ENCODE measurements at places on chromosomes 4 and X. TPM values are rescaled to one million over a fixed set of nuclear protein-coding genes. Genes with fewer than 3 reads are reported as not detected.

GRCh38 chr4:79227860-79228259 is 98.0 kb downstream of the NAA11 start:
- no peaks in the 10 kb centered on the region for H3K4me1 ChIP-seq
- no peaks in the 10 kb centered on the region for H3K36me3 ChIP-seq
- H3K27me3 ChIP-seq = no peaks in the 10 kb centered on the region
- no peak overlapping the region for H3K4me3 ChIP-seq

SPANXN3 gene
- total RNA-seq = not detected

EXOC1L gene
- not detected for total RNA-seq

- H3K36me3 ChIP-seq = no peaks in the 10 kb centered on the region
- no peaks in the 10 kb centered on the region for H3K27me3 ChIP-seq
- H3K27ac ChIP-seq = no peak overlapping the region
- no peak overlapping the region for H3K4me3 ChIP-seq
- DNase-seq = no peak
Observed at GRCh38 chr4:1866189-1866661, 5.0 kb upstream of the NSD2 start.

LRP2BP gene
- 3.5 TPM for total RNA-seq

- H3K4me3 ChIP-seq = no peak overlapping the region
- H3K27me3 ChIP-seq = peaks cover 7% of the 10 kb centered on the region
- H3K36me3 ChIP-seq = no peaks in the 10 kb centered on the region
- DNase-seq = no peak
Observed at GRCh38 chrX:13932416-13932815, 97.3 kb downstream of the GEMIN8 start.

FGB gene
- not detected for total RNA-seq

ZBTB33 gene
- 24.5 TPM for total RNA-seq

GRCh38 chr4:177349191-177349590 is 39.5 kb downstream of the NEIL3 start:
- no peak overlapping the region for H3K4me3 ChIP-seq
- no peaks in the 10 kb centered on the region for H3K4me1 ChIP-seq
- no peaks in the 10 kb centered on the region for H3K36me3 ChIP-seq
- DNase-seq = no peak
- H3K27ac ChIP-seq = no peak overlapping the region

GRCh38 chrX:37834937-37835336 is 12.4 kb downstream of the DYNLT3 start:
- no peak overlapping the region for H3K27ac ChIP-seq
- no peaks in the 10 kb centered on the region for H3K4me1 ChIP-seq
- DNase-seq = no peak
- peaks cover 3% of the 10 kb centered on the region for H3K36me3 ChIP-seq

GRCh38 chrX:101395789-101396188 is 5.0 kb downstream of the RPL36A start:
- H3K4me3 ChIP-seq = no peak overlapping the region
- H3K27me3 ChIP-seq = no peaks in the 10 kb centered on the region
- H3K27ac ChIP-seq = no peak overlapping the region
- peaks cover 6% of the 10 kb centered on the region for H3K36me3 ChIP-seq
- peaks cover 6% of the 10 kb centered on the region for H3K4me1 ChIP-seq

DNA sequence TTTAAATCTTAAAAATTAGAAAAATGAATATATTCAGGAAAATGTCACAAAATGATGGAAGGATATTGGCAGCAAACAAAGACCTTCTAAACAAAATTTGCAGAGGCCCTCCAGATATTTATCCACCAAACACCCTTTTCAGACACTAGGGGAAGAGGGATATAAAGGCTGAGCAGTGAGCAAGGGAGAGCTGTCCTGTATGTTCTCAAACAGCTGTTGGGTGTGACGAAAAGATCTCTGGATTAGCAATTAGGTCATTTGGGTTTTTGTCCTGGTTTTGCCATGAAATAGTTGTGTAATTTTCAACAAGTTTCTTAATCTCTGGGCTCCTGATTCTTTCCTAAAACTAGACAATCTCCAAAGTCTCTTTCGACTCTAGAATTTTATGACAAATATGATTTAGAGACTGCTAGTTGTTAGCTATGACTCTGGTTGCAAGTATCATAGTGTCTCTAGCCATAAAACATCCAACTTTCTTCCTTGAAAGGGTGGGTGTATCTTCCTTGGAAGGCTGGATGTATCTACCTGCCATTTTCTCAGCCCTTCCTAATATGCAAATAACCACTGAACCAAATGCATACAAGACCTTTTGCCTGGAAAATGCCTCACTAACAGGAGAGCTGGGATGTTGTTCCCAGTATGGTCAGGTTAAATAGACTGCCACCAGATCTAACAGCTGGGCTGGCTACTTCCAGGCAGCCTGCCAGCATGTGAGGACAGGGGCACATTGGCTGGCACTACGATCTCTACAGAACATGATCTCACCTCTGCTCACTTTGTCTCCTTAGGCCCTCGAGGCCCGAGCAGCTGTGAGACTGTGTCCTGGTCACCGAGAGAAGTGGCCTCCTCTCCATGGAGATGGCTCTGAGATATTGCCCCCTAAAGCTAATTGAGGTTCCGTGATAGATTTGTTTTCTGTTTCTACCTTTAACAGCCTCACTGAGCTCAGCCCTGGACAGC is 225.5 kb upstream of the JADE1 start:
- no peak for DNase-seq
- no peak overlapping the region for H3K27ac ChIP-seq
- H3K27me3 ChIP-seq = no peaks in the 10 kb centered on the region
- no peaks in the 10 kb centered on the region for H3K4me1 ChIP-seq
- H3K4me3 ChIP-seq = no peak overlapping the region

- DNase-seq = peak; percentile 7
- no peaks in the 10 kb centered on the region for H3K4me1 ChIP-seq
- H3K27ac ChIP-seq = peak overlapping the region; percentile 67
- H3K36me3 ChIP-seq = no peaks in the 10 kb centered on the region
- H3K4me3 ChIP-seq = peak overlapping the region; percentile 13
Observed at GRCh38 chrX:106608016-106608415, 3.8 kb upstream of the RADX start.

GRCh38 chr4:37450911-37451310 is 206.4 kb downstream of the NWD2 start:
- H3K27ac ChIP-seq = no peak overlapping the region
- no peaks in the 10 kb centered on the region for H3K36me3 ChIP-seq
- no peak for DNase-seq
- H3K4me3 ChIP-seq = no peak overlapping the region
- peaks cover 20% of the 10 kb centered on the region for H3K27me3 ChIP-seq

GRCh38 chrX:45712067-45712466 is 511.4 kb upstream of the DIPK2B start:
- no peak overlapping the region for H3K27ac ChIP-seq
- H3K4me3 ChIP-seq = no peak overlapping the region
- H3K36me3 ChIP-seq = no peaks in the 10 kb centered on the region
- no peak for DNase-seq
- H3K4me1 ChIP-seq = peaks cover 3% of the 10 kb centered on the region

Measured in CD4-positive, CD25-positive, alpha-beta regulatory T cell (primary cell).